T-helper 2 cell treated with Interferon-gamma antibody and Interleukin-4, amounts not matched to agents 5 μg/mL and 100 μg/mL, for 36 hours (primary cell): ENCODE measurements at places on chromosomes 7 and 10.

DNA sequence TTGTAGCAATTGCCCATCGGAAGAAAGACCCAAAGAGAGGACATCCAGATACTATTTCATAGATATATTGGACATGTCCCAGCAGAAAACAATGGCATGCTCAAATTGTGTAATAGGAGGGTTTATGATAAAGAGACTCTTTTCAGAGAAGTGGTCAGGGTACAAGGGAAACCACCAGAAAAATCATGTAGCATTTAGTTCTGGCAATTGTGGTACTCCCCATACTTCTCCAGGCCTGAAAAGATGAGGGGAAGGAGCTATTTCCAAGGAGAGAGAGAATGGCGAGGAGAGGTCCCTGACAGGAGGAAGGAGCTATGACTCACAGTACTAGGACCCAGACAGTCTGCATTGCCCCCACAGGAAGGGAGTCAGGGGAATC is 68.4 kb upstream of the ADO start:
- no peak for DNase-seq

DNA sequence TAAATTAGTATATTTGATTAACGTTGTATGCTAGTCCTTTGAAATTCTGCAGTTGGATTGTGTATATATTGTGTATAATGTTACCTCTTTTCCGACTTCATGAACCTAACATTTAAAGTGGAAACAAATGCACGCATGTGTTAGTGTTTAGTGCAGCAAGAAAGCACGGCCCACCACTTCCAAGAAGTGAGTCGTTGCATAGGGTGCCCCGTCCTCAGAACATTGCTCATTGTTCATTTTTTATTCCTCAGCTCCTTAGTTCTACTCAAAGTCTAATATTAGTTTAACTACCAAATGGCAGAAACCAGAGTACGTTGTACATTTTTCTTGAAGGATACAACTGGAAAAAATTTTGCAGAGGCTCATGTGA is 407.6 kb downstream of the AUTS2 start:
- no peak for DNase-seq

- no peak for DNase-seq
Observed at GRCh38 chr10:60425392-60426110, 35.9 kb upstream of the ANK3 start.

DNA sequence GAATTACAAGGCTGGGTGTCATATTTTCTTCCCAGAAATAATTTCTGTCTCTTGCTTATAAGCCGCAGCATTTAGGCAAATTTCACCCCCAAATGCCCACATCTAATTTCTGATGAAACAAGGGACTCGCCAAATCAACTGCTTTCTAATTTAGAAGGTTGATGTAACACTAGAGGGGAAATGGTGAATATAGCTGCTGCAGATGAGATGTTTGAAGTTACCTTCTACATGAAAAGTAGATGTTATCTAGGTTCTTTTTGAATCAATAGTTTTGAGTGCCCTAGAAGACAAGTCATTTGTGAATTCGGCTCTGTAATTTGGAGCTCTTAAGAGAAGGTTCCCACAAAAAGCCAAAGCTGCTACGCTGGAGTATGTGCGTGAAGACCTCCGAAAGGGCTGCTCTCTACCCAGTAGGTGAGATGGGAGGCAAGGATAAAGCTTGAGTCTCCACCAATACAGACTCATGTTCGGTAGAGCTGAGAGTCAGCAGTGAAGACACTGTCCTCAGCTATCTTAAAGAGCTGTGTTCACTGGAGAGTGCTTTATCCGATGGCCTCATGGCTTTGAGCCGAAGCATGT is 99.5 kb downstream of the FANK1 start:
- no peak for DNase-seq

GRCh38 chr10:125080984-125081383 is 79.4 kb downstream of the CTBP2 start:
- no peak for DNase-seq

DNA sequence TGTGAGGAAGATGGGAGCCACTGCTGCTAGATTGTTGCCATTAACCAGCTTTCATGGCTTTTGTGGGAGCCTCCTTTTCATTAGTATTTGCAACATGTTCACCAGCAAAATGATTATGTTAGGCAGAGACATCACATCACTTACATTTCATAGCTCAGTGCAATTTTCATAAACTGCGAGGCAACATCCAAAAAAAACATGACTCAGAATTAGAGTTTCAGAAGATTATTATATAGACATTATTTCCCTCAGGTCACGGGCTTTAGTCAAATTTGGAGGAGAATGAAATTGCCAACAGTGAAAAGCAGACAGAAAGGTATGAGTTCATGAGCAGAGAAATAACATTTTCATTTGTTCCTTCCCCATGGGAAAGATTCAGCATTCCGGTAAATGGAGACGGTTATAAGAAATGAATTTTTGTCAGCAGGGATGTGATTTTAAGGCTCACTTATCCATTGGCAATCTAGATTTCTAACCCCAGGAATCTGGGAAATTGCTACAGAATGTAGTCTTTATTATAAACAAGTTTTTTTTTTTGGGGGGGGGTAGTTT is 573.2 kb downstream of the AUTS2 start:
- no peak for DNase-seq

- no peak for DNase-seq
Observed at GRCh38 chr7:3537210-3537875, 236.3 kb downstream of the SDK1 start.

GRCh38 chr7:31478721-31479120 is 35.2 kb upstream of the ITPRID1 start:
- DNase-seq, result no peak

DNA sequence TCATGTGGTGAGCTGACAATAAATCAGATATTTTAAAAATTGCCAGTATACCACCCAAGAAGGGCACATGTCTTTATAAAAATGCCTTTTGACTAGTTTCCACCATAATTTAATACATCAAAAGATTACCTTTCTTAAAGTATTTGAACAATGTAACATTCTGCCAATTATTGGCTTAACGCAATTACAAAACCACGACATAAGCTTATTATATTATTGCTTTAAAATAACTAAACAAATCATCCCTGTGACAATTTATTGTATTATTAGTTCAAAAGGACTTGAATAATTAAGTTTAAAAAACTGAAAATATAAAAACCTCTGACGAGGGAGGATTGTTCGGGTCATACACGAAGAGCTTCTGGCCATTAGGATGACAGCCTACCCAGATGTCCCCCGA is 9.6 kb upstream of the PON3 start:
- DNase-seq, result no peak

DNA sequence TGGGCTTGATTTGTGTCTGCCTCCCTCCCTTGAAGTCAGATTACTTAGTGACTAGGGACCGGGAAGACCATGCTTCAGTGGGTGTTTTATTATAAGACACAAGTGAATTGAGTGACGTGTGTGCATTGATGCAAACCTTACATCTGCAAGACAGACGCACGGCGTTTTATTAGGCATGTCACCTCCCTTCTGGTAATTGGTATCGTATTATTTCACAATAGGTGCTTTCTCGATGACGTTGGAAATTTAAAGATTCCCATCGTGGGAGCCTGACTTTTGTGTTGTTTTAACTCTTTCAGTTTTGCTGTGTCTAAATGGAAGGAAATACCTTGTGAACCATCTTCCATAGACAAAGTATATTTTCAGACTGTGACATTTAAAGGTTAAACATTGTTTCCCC is 132.6 kb downstream of the INSYN2A start:
- no peak for DNase-seq

DNA sequence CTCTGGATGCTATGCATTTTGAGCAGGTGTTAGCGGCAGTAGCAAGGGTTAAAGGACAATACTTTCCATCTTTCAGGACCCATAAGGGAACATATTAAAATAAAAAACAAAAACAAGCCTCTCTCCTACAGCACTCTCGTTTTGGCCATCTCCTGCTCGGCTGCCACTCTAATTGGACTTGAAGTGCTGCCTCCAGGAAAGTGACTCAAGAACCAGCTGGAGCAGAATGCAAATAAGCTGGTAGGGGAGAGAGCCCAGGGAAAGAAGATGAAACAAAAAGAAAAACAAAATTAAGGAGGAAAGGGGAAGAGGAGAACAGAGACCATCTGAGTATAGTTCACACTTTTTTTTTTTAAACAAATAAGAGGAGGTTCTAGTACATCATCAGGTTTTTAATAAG is 65.6 kb downstream of the HBP1 start:
- no peak for DNase-seq

DNA sequence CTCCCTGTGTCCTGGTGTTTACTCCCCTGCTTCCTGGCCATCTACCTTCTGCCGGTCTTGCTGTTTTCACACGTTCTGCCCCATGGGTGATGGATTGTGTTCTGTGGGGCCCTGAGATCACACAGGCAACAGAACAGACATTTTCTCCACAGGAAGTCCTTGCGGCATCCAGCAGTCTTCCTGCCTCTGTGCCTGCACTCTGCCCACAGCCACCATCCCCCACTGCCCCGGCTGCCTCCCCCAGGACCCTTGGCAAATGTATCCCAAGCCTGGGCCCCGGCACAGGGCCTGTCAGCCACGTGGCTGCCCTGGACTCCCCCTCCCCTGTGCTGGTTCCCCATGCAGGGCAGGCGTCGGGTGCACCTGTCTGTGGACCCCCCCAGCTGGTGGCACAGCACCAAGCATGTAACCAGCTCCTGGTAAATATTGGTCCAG is 184.2 kb downstream of the WDR37 start:
- DNase-seq, result no peak

DNA sequence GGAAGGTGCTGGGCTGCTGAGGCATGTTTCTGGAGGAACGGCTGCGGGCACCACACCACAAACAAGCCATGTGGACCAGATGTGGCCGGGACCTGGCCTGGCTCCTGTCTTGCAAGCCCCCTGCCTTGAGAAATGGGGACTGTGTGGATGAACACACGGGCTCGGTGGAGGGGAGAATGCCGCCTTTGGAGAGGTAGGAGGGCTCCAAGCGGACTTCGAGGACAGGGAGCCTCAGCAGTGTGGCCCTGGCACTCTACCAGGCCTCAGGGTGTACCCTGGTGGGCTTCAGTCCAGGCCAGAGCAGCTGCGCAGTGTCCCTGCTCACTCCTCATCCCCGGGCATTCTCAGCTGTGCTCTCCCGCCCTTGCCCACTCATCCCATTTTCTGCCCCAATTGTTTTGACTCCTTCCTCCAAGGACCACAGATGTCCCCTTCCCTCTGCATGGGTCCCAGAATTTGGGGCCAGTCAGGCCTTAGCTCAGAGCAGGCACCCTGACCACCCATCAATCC is 31.5 kb downstream of the PWWP2B start:
- DNase-seq, result no peak

DNA sequence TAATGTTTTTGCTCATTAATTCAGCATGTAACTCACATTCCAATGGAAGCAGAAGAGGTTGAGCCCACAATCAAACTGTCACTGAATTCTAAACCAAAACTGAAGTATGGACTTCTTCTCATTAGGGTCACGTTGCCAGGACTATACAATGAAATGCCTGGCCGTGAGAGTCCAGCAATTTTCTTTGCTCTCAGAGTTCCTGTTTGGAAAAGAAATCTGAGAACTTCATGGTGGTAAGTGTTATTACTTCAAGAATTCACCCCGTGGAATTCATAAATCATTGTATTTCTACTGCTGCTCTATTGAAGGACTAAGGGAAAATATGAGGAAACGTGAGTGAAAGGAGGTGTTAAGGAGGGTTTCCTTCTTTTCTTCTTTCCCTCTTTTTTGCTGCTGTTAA is 441.8 kb upstream of the AKR1E2 start:
- DNase-seq, result no peak
